Astrocyte of the hippocampus (primary cell): ENCODE measurements at places on chromosomes 2 and 18.
A peak's percentile ranks its signal among the peaks of the same experiment; 100 is the strongest.

- no peak for DNase-seq
Observed at GRCh38 chr2:12291303-12291702, 425.4 kb upstream of the TRIB2 start.

- no peak for DNase-seq
Observed at GRCh38 chr2:65227020-65227455, 593 bp upstream of the ACTR2 start.

DNA sequence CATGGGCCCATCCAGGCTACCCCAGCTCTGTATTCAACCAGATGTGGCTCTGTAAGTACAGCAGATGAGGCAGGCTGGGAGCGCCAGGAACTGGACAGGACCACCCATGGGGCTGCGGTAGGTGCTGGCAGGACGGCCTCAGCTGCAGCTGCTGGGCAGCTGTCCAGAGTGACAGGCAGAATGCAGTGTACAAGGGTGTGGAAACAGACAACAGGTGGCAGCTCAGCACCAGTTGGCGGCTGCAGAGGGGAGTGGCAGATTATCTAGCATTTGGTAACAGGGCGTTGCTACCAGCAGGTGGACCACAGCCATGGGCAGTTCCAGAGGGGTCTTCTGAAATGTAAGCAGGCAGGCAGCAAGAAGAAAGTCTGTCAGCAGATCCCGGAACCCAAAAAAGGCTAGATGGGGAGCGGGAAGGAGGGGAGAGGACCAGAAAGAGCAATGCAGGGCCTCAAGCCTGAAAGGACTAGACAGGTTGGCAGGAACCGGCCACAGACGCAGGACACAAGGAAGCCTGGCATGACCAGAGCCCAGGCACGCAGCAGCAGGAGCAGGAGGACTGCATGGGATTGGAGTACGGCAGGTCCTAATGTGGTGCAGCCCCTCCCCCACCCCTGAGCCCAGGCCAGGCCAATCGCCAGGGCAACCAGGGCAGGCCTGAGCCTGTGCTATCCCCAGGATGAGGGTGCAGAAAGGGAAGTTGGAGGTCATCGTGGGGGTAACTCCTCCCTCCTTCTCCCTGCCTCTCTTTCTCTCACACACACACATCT, 24.7 kb downstream of the PKDCC start:
- no peak for DNase-seq

DNA sequence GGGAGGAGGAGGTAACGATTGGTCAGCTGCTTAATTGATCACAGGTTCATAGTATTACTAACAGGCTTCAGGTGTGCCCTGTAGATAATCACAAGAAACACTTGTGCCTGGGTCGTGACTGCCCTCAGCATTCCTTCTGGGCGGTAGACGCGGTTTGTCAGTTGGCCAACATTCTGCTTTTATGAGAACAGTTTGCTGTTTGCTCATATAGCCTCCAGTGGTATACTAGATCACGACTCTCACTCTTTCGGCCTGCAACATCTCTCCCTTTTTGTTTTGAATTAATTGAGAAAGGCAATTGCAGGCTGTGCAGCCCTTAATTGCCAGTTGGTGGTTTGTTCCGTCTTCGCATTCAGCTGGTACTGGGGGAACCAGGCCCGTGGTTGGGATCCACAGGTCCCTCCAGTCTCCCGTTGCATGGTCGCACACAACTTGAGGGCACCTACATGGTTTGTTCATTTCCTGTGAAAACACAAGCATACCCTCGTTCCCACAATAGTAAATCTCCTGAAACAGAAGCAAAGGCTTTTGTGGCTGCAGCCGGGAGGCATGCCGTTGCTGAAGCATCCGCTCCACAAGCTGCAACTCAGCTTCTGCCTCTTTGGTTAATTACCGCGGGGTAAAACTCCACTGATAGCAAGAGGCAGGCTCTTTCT, 30.3 kb upstream of the GPR17 start:
- no peak for DNase-seq

- DNase-seq, result peak; percentile 34
Observed at GRCh38 chr18:10660179-10660884, 134.5 kb downstream of the NAPG start.

GRCh38 chr2:237261327-237261726, 152.6 kb downstream of the COL6A3 start:
- no peak for DNase-seq

- no peak for DNase-seq
Observed at GRCh38 chr2:38523728-38524437, 78.8 kb downstream of the HNRNPLL start.

DNA sequence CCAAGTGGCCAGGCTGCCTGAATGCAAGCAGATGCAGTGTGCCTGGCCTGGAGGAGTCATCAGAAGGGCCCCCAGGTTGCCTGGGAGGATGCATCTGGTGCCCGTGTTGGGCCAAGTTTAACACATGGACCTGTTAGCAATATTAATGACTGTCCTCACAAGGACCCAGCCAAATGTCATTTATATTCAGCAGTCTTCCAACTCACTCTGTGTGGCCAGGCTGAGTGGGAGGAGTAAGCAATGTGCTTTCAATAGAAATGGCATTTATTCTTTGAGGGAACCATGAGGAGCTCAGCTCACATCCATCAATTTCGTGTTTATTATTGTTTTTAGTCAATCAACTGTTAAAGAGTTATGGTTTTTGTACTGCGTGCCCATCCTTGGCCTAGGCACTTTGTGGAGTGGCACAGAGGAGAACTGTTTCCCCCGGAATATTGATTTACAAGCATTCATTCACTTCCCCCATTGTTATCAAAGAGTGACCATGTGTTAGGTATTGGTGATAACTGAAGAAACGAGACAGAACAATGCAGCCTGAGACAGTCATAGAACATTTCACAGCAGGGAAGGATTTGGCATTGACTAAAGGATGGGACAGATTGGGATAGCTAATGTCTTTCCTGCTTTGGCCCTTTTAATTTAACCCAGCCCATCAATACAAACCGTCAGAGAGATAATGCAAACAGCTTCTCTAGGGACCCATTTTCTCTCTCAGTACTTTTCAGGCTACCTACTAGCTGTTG, 725.2 kb downstream of the TSN start:
- no peak for DNase-seq

DNA sequence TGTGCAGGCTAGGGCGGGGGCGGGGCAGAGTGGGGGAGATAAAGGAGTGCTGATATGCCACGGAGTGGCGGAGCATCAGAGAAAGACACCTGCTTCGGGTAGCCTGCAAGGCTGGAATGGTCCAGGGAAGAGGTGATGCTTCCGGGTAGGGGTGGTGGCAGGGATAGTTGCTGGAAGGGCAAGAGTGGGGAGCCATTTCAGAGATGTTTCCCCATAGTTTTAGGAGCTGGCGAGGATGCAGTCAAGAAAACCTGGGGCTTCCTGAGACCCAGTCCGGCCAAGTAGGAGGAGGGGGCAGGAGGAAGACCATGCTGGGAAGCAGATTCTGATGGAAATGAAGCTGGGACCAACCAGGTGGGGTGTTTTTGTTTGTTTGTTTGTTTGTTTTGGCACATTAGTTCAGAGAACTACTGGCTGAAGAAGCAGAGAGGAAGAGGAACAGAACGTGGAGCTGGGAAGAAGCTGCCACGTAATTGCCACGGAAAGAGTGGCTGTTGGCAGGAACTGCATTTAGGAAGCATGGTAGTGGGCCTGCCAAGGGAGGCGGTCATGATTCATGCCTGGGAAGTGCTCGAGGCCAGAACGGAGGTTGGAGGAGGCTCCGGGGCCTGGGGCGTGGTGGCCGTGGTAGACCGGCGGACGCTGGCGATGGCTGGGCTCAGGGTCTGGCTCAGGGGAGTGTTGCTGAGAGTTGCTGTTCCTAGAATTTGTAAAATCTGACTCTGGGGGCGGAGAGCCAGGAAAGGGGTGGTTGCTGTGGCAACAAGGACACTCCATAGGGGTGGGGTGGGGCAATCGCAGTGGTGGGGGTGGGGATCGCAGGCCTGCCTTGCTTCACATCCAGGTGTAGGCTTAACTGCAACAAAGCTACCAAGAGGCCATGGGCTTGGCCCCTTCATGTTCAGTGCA, 8.6 kb upstream of the INPP5D start:
- DNase-seq, result peak; percentile 56

- no peak for DNase-seq
Observed at GRCh38 chr2:165567273-165567672, 97.8 kb downstream of the CSRNP3 start.

- DNase-seq, result no peak
Observed at GRCh38 chr2:32182667-32183066, 17.0 kb downstream of the SLC30A6 start.

GRCh38 chr18:57854726-57855125, 51.6 kb upstream of the ATP8B1 start:
- no peak for DNase-seq

DNA sequence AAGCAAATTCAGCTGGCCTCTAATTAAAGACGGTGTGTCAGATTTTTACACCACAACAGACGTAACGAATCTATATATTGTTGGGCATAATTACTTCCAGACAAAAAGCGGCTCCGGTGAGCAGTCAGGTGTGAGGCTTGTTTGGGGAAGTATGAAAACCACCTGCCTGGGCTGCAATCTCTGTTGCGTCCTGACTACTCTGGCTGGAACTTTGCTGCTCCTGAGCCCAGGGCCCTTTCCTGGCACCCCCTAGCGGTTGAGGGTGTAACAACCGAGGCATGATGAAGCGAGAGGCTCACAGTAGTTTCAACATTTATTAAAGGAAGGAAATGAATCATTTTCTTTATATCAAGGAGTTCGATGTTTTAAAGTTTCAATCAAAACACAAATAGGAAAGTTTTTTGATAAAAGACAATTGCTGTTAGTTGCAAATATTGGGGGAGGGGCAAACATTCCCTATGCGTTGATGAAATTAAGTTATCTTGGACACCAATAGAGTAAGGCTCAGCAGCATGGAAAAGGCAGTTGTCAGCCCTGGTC, 10.6 kb upstream of the ITGB6 start:
- DNase-seq, result peak; percentile 81

DNA sequence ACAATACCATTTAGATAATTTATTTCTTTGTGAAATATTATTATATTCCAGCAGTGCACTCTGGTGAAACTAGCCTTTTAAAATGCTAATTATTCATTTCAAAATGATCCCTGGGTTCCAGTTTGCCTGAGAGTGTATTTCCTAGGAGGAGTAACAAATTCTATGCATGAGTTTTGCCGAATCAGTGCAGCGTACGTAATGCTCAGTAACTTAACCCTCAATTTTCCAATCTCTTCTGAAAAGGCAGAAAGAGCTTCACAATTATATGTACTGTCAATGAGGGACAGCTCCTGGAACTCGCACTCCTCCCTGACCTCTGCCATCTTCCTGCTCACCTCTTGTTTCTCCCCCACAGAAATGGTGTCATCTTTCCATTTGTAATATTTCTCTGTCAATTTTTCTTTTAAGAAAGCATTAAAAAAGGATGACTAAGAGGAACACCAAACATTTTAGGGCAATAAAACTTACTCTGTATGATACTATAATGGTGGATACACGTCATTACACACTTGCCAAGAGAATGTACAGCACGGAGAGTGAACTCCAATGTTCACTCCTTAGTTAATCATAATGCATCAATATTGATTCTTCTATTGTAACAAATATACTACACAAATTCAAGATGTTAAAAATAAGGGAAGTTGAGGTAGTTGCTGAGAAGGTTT, 25.7 kb upstream of the XIRP2 start:
- DNase-seq, result no peak

DNA sequence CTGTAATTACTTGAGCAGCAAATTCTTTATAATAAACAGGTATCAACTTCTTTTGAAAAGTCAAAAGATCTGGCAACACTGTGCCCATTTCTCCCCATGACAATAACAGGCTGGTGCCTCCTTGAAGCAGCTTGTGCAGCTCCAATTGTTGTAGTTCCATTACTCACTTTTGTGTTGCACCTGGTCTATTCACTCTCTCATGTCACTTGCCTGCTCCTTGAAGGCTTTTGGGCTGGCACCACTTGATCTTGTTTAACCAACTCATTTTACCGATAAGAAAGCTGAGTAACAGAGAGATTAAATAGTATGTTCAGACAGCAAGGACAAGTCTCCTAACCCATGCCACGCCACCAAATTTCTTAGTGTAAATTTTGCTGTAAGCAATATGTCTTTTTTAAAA, 314.5 kb downstream of the OSR1 start:
- no peak for DNase-seq

- DNase-seq, result no peak
Observed at GRCh38 chr2:132884705-132885104, 214.7 kb upstream of the LYPD1 start.

DNA sequence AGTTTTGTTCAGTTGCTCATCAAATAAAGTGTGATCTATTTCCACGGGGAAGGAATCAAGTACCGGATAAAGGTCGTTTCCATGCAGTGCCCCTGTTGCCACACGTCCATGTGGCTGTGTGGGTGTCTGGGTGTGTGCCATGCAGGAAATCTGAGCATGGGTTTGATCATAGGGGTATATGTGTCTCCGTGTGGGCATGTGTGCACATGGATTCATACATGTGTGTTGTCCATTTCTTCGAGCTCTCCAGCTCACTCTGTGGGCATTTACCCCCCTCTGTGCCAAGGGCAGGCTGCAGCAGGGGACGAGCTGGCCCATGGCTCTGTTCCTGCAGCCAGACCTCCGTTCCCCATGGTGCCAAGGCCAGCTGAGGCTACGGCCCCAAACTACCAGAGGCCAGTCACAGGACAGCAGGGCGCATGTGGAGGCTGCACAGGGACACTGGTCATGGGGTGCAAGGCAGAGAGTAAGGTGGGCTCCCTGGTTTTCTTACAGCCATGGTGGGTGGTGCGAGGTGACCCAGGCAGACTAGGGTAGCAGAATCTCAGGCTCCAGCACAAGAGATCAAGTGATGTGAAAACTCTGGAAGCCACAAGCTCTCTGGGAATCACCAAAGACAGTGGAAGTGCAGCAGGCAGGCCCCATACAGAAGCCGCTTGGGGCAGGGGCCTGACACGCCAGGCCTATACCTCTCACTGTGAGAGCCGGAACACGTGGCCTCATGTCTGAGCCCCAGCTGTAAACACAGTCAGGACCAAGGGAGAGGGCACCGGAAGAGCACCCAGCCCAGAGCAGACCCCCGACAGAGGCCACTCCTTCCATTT, 66.4 kb upstream of the RAB6C start:
- no peak for DNase-seq

- DNase-seq, result peak; percentile 13
Observed at GRCh38 chr2:132038179-132038882, 123.4 kb downstream of the ANKRD30BL start.

- DNase-seq, result no peak
Observed at GRCh38 chr2:191178806-191179514, 28.2 kb upstream of the STAT4 start.

- no peak for DNase-seq
Observed at GRCh38 chr2:27781496-27781895, 10.0 kb downstream of the MRPL33 start.
